ENCODE measurements at places on chromosomes 1 and 21. TPM values are rescaled to one million over a fixed set of nuclear protein-coding genes. Genes with fewer than 3 reads are reported as not detected.

GRCh38 chr21:39175154-39175553, 8.1 kb downstream of the PSMG1 start:
- peak; percentile 49 for DNase-seq

- no peak for DNase-seq
Measured at GRCh38 chr1:20742671-20743070, 10.2 kb upstream of the SH2D5 start.

Gene MIA3
- total RNA-seq = 69.3 TPM

DNA sequence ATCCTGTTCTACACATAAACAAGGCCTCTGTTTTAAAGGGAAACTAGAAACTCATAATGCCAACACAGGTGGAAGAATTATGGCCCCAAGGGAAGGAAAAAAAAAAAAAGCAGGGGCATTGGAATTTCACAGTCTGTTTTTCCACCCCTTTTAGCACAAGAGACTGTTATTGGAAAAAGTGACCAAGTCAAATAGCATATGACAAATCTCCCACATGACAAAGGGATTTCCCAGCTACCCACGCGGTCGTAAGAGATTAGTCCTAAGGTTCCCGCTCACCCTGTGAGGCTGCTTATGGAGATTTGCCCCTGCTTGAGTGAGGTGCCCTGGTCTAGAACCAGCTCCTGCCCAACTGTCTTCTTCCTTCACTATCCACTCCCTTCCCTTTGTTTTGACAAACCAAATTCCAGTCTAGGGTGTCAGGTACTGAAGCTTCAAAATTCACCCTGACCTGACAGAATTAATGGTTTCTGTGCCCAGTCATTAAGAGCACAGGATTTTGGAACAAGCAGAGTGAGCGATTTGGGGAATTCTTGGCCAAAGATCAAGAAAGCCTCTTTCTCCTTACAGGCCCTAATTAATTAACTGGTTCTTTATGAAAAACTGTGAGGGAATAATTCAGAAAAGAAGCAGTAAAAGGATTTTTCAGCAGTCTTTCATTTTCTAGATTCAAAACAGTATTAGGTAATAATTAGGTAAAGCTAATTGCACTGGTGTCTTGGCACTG, 107.3 kb downstream of the NMNAT2 start:
- no peak for DNase-seq

GRCh38 chr1:43284546-43285110, 753 bp downstream of the C1orf210 start:
- DNase-seq = no peak

- DNase-seq = no peak
Measured at GRCh38 chr1:17635276-17635675, 95.8 kb downstream of the ARHGEF10L start.

Gene CYYR1
- 21.6 TPM for total RNA-seq

Gene CFHR4
- not detected for total RNA-seq

DNA sequence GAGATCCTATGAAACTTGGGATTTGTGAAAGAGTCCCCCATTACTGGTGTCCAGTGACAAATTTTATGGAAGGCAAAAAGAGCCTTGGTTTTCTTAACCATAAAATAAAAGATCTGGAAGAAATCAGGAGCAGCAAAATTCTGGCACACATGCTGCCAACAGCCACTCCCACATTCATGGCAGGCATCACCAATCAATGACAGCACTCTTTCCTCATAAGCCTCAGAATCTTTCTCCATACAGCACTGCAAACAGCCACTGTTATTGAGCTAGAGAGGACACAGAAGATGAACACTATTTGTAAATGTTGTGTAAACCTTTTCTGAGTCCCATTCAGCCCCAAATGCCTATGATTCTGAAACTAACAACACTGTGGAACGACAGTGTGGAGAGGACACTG, 162.2 kb downstream of the RRAGC start:
- DNase-seq = no peak

DNA sequence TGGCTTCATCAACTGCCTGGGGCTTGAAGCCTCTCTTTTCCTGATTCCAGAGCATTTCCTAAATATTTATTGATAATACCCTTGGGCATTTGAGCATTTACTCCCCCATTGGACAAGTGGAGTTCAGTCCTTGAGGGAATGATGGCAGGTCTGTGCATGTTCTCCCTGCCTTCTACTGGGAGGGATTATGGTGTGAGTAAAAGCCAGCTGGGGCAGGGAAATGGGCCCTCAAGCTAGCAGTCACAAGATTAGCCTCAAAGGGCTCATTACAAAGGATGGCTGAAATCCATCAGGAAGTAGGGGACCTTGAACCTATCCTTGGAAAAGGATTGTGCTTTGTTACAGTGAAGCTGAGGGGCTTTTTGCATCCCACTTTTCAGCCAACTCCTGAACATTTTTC, 24.2 kb upstream of the OSBPL9 start:
- DNase-seq = no peak

- no peak for DNase-seq
Measured at GRCh38 chr1:11025618-11026017, 13.2 kb downstream of the TARDBP start.

DNA sequence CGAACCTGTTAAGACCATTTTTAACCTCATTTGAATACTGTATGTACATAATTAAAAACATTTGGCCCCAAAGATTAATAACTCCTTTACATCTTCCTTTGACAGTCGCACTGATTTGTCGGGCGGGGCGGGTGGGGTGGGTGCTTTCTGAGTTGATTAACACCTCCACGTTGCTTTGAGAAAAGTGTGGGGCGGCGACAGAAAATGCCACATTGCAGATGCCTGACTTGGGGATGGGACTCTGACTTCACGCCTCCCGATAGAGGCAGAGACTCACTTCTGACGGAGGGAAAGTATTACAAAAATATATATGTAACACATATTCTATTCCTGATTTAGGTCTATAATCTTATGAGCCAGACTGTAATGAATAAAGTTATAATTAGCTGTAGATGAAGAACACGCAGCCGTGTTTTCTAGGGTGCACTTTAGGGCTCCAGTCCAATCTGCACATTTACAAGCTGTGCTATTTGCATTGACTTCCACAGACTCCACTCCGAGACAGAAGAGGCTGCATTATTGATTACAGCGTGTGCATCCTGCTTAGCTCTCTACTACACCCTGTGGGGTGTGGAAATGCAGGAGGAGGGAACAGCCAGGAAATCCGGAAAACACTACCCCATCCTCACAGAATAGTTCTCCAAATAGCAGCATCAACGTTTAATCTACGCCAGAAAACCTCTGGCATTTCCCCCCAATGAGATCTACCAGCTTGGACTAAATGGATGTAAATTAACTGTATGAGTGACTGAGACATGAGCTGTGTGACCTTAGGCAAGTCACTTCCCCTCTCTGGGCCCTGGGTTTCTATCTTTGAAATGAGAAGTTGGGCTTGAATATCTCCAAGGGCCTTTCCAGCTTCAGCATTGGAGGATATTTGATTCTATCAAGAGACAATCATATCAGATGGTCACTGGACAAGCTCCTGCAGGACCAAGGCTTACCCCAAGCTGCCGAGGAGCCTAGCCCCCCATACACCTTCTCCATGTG, 308.0 kb downstream of the RRAGC start:
- DNase-seq = no peak

GRCh38 chr1:228098323-228098931, 4.7 kb downstream of the C1orf35 start:
- DNase-seq = no peak

Gene ANKRD65
- 54.2 TPM for total RNA-seq

DNA sequence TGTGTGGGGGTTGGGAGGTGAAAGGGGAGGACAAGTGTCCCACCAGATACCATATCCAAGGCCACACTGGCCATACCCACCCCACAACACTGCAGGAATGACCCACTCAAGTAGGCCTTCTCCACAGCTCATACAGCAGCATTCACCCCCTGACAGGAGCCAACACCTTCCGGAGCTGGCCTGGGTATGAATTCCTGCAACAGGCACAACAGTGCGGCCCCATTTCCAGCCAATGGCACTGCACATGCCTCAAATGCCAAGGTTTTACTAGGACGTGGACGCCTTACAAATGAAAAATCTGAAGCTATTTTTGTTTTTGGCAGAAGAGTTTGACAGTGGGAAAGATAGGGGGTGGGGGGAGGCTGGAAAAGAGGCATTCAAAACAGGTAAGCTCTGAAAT, 2.0 kb downstream of the KCND3 start:
- DNase-seq = no peak

DNA sequence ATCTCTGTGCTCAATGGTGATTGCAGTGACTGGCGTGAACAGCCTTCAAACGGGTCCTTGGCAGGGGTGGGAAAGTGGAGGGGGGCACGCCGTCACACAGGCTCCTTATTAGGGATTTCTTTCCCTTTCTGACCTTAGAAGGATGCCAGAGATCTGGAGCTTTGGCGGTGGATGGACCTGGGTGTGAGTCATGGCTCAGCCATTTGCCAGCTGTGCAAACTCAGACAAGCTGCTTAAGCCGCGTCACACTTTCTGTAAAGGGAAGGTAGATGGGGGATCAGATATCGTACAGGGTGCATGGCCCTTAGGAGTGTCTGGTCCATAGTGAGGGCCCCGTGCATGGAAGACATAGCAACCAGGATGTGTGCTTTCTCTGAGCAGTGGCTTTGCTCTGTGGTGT, 48.3 kb upstream of the C1orf174 start:
- DNase-seq = no peak

DNA sequence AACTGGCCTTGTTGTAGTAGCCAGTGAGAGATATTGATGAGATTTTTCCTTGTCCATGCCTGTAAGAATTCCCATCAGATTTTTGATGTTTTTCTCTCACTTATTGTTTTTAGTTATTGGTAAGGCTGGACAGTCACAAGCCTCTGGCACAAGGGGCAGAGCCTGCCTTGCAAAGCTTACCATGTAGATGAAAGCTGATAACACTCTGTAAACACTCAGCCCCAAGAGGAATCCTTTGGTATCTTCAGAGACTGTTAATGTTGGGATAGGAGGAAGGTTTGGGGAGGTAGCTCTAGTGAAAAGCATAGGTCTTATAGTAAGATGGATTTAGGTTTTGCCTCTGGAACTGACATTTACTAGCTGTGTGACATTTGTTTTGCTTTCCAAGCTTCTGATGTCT, 37.7 kb downstream of the MARK1 start:
- DNase-seq = no peak

Gene PLA2G4A
- total RNA-seq = 8.1 TPM

- no peak for DNase-seq
Measured at GRCh38 chr1:218660678-218661053, 315.5 kb downstream of the TGFB2 start.

- peak; percentile 79 for DNase-seq
Measured at GRCh38 chr1:44733365-44733764, 2.4 kb upstream of the RNU5D-1 start.

- no peak for DNase-seq
Measured at GRCh38 chr1:174556392-174556791, 108.6 kb downstream of the GPR52 start.

DNA sequence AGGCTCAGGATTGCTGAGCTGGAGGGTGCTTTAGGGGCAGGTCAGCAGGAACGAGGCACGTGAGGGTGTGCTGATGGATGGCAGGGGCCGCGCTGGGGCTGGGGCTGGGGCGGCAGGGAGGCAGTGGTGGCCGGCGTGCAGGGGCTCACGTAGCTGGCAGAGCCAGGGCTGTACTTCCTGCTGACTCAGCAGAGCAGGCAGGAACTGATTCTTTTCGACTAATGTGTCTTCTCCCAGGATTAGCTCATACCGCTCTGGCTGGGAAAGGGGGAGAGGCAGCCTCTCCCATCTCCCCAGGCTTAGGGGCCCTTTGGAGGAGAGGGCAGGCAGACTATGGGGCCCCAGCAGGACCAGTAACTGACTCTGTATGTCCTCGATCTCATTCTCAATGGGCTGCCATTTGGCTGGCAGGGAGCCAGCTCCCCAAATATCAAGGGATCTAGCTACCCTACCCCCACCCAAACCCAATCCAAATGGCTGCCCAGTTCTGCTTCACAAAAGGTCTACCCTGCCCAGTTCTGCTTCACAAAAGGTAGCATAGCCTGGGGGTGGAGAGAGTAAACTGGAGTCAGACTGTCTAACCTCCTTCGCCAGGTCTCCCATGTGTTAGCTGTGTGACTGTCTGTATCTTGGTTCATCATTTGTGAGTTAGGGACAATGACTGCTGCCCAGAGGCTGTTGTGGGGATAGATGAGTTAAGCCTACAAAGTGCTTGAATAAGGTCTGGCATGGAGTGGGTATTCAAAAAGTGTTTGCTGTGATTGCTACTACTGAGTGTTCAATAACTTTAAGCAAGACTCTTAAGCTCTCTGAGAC, 100.1 kb upstream of the SLC2A1 start:
- DNase-seq = peak; percentile 88

DNA sequence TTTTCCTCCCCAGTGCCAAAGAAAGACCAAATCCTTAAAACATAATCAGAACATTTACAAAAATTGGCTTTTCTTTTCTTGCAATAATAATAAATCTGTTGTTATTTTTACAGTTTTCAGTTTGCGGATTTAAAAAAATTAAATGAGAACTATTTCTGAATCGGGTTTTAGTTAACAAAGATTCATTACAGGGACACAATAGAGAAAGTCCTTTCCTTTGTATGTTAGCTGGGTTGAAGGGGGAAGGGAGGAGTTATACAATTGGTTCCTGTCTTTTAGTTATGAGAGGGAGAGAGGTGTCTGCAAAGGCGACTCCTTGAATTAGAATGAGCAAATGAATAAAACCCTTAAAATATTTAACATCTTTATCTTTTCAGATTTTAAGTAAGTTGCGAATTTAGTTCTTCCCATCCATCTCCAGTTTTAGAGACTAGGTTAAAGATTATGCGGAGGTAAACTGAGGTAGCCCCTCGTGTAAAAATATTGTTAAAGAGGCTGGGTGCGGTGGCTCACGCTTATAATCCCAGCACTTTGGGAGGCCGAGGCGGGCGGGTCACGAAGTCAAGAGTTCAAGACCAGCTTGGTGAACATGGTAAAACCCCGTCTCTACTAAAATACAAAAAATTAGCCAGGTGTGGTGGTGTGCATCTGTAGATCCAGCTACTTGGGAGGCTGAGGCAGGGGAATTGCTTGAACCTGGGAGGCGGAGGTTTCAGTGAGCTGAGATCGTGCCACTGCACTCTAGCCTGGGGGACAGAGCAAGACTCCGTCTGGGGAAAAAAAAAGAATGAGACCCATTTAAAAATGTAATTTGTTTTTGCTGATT, 3.9 kb downstream of the SPEN start:
- no peak for DNase-seq

GRCh38 chr1:48033495-48034045, 36.4 kb upstream of the TRABD2B start:
- DNase-seq = no peak

Gene LCE3E
- not detected for total RNA-seq

- DNase-seq = no peak
Measured at GRCh38 chr1:58975888-58976287, 192.0 kb upstream of the JUN start.

Gene F13B
- total RNA-seq = not detected

- DNase-seq = no peak
Measured at GRCh38 chr1:44270686-44271628, 57.7 kb downstream of the DMAP1 start.

Gene RCSD1
- 22.7 TPM for total RNA-seq

DNA sequence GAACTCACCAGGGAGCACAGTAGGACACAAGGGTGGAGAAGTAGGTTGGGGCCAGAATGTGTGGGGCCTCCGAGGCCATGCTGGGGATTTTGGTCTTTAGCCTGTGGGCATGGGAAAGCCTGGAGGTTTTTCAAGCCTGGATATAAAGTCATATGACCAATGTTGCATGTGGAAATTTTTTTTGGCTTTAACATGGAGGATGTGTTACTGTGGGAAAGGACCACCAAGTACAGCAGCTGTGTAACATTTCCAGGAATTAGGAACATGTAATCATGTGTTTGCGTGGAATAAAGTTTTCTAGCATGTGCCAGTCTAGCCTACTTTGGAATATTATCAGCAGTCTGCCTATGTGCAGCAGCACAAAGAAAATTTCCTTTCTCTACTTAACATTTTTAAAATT, 78.5 kb downstream of the TNFSF18 start:
- DNase-seq = no peak
